Hepatocyte (in vitro differentiated cells): ENCODE measurements at places on chromosomes 2 and 18. TPM values are rescaled to one million over a fixed set of nuclear protein-coding genes. Genes with fewer than 3 reads are reported as not detected.

GRCh38 chr18:41992066-41992465 is 37.0 kb downstream of the PIK3C3 start:
- H3K36me3 ChIP-seq: no peaks in the 10 kb centered on the region
- H3K27ac ChIP-seq: no peak overlapping the region
- no peak for DNase-seq
- H3K27me3 ChIP-seq: no peaks in the 10 kb centered on the region

The HOXD9 gene
- 2.4 and 2.9 TPM in 2 replicates for total RNA-seq

The ZSWIM2 gene
- total RNA-seq: 0.07 TPM in 1 of 2 replicates, not detected in the other

GRCh38 chr2:68908392-68908970 is 37.3 kb upstream of the BMP10 start:
- DNase-seq: peak; percentile 37
- no peaks in the 10 kb centered on the region for H3K36me3 ChIP-seq
- H3K27ac ChIP-seq: no peak overlapping the region
- H3K4me1 ChIP-seq: no peaks in the 10 kb centered on the region
- no peaks in the 10 kb centered on the region for H3K27me3 ChIP-seq
- H3K4me3 ChIP-seq: no peak overlapping the region

The SDC1 gene
- 92.3 and 108 TPM in 2 replicates for total RNA-seq

DNA sequence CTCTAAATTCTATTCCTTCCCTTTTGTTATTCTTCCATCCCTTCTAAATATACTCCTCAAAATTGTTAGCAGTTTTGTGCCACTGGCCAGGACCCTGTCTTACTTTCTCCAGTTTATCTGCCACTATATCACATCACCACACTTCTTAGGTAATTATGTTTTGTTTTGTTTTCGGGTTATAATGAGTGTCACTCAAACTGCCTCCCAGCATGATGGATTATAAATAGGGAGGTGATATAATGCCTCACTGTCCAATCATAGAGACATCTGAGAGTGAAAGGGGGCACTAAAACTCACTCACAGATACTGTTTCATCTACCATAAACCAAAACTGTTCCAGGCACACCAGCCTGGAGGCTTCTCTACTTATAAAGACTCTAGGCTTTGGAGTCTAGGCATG is 3.5 kb downstream of the RSAD2 start:
- H3K36me3 ChIP-seq: no peaks in the 10 kb centered on the region
- no peaks in the 10 kb centered on the region for H3K27me3 ChIP-seq
- DNase-seq: no peak
- H3K4me3 ChIP-seq: no peak overlapping the region
- no peaks in the 10 kb centered on the region for H3K4me1 ChIP-seq

The VIT gene
- 0.33 and 0.76 TPM in 2 replicates for total RNA-seq

The WDPCP gene
- total RNA-seq: 9.5 and 12.8 TPM in 2 replicates

The MDH1B gene
- 0.07 and 0.16 TPM in 2 replicates for total RNA-seq

GRCh38 chr2:121247971-121248370 is 37.0 kb downstream of the TFCP2L1 start:
- DNase-seq: no peak
- no peaks in the 10 kb centered on the region for H3K4me1 ChIP-seq
- no peak overlapping the region for H3K4me3 ChIP-seq
- no peaks in the 10 kb centered on the region for H3K27me3 ChIP-seq
- no peaks in the 10 kb centered on the region for H3K36me3 ChIP-seq
- no peak overlapping the region for H3K27ac ChIP-seq

The STRN gene
- total RNA-seq: 13.9 and 14.1 TPM in 2 replicates

The RAX gene
- total RNA-seq: not detected in 2 replicates

DNA sequence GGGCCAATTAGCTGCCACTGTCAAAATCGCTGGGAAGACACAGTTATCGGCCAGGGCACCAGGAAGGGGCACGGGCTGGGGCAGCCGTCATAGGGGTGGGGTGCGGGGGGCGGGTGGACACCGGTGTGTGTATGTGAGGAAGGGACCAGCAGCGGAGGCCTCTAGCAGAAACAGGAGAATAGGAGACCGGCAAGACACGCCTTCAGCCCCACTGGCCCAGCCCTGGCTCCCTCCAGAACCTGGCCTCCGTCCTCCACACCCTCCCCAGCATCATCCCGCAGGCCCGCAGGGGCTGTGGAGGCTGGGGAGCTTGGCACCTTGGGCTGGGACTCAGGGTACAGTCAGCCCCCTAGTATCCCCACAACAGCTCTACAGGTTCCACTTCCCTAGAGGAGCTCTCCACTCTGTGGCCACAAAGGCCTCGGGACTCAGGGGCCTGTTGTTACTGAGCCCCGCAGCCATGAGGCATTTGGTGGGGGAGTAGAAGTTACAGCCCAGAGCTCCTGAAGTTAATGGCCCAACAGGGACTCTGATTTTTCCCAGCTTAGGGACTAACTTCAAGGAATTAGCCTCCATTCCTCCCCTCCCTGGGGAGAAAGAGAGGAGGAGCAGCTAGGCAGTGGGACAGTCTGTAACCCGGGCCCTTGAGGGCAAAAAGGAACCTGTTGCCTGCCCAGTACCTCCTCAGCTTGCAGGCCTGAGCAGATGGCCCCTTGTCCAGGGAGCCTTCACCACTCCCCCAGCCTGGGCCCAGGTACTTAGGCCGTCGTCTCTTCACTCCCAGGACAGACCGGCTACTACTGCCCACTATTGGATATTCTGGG is 19.9 kb downstream of the SH2D6 start:
- DNase-seq: no peak
- no peaks in the 10 kb centered on the region for H3K36me3 ChIP-seq
- peak overlapping the region; percentile 99 for H3K27ac ChIP-seq
- peaks cover 29% of the 10 kb centered on the region for H3K4me1 ChIP-seq
- peak overlapping the region; percentile 3 for H3K4me3 ChIP-seq

The NOSTRIN gene
- total RNA-seq: 10.7 and 19.1 TPM in 2 replicates

- H3K4me3 ChIP-seq: no peak overlapping the region
- H3K36me3 ChIP-seq: no peaks in the 10 kb centered on the region
- no peaks in the 10 kb centered on the region for H3K4me1 ChIP-seq
- peaks cover 4% of the 10 kb centered on the region for H3K27me3 ChIP-seq
- DNase-seq: no peak
- H3K27ac ChIP-seq: no peak overlapping the region
These were observed 204.9 kb downstream of the EN1 start for GRCh38 chr2:118642501-118642900.

DNA sequence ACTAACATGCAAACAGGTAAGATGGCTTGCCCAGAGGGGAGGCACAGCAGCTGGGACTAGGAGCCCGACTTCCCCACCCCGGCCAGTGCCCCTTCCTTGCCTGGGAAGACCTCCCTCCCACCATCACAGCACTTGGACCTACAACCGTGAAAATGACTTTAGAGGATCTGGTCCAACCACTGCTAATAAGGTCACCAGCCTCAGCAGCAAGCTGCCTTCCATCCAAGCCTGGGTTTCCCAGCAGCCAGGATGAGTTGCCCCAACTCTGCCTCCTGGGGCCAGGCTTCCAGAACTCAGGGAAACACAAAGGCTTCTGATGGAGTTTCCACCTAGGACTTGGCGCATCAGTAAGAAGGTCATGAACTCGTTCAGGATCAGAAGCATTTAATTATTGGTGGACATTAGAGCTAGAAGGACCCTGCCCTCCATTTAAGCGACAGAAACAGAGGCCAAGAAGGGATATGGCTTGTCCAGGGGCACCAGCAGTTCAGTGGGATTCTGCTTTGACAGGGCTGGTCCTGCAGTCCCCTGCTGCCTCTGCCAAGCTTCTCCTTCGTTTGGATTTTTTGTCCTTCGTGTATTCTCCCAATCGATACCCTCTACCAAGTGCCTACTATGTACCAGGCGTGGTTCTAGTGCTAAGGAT is 403.0 kb upstream of the ID2 start:
- no peaks in the 10 kb centered on the region for H3K4me1 ChIP-seq
- no peaks in the 10 kb centered on the region for H3K36me3 ChIP-seq

The COX7A2L gene
- total RNA-seq: 247 and 252 TPM in 2 replicates

- no peak for DNase-seq
- no peaks in the 10 kb centered on the region for H3K27me3 ChIP-seq
- H3K27ac ChIP-seq: peak overlapping the region; percentile 91
- peaks cover 17% of the 10 kb centered on the region for H3K4me1 ChIP-seq
- H3K36me3 ChIP-seq: no peaks in the 10 kb centered on the region
These were observed 725 bp upstream of the ANKRD53 start for GRCh38 chr2:70977605-70978205.

The RAPGEF4 gene
- 1.9 and 2.0 TPM in 2 replicates for total RNA-seq

- H3K4me3 ChIP-seq: no peak overlapping the region
- no peaks in the 10 kb centered on the region for H3K27me3 ChIP-seq
- no peak for DNase-seq
- H3K27ac ChIP-seq: no peak overlapping the region
- H3K4me1 ChIP-seq: no peaks in the 10 kb centered on the region
- H3K36me3 ChIP-seq: peaks cover 11% of the 10 kb centered on the region
These were observed 18.6 kb downstream of the IAH1 start for GRCh38 chr2:9492927-9493326.

The ADRA2B gene
- 0.56 and 0.87 TPM in 2 replicates for total RNA-seq

DNA sequence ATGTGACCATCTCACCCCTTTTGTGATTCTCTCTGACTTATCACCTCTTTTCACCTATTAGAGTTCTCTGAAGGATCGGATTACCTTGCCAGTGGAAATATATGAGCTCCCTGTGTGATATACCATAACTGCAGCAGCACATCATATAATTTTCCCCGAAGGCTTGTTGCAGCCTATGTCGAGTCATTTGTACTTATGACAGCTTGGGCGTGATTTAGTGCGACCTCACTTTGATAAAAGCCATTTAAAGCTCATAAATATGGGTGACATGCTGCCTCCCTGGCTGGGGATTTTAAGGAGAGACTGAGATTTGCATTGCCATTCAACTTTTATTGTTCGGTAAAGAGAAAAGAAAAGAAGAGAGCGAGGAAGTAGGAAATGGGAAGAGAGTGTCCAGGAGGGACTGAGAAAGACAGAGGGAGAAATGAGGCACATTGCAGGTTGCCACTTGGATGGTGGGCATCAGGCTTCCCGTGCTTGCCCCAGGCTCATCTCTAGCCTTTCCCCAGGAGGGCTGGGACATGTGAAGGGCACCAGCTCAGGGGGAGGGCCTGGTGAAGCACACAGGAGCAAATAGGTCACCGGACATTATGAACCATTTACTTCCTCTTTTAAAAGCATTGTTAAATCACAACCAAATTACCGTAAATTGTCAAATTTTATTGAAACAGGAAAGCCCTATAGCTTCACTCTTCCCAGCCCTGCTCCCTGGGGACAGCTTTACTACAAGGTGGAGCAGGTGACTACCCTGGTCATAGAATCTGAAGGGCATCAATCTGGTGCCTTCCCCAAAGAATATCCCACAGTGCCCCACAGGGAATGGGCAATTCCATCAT is 161.3 kb downstream of the SETBP1 start:
- peaks cover 22% of the 10 kb centered on the region for H3K4me1 ChIP-seq
- no peaks in the 10 kb centered on the region for H3K36me3 ChIP-seq
- no peak overlapping the region for H3K27ac ChIP-seq
- H3K27me3 ChIP-seq: no peaks in the 10 kb centered on the region
- H3K4me3 ChIP-seq: no peak overlapping the region

The GPR45 gene
- total RNA-seq: not detected in 2 replicates

GRCh38 chr2:120763508-120763907 is 27.8 kb downstream of the GLI2 start:
- DNase-seq: no peak
- no peaks in the 10 kb centered on the region for H3K27me3 ChIP-seq
- peaks cover 52% of the 10 kb centered on the region for H3K4me1 ChIP-seq

- H3K36me3 ChIP-seq: no peaks in the 10 kb centered on the region
- no peak overlapping the region for H3K4me3 ChIP-seq
- DNase-seq: no peak
These were observed 990.1 kb upstream of the NRXN1 start for GRCh38 chr2:52022006-52022405.

The RESP18 gene
- total RNA-seq: not detected in 2 replicates

GRCh38 chr2:172693037-172693436 is 42.6 kb upstream of the RAPGEF4 start:
- no peak overlapping the region for H3K4me3 ChIP-seq
- H3K27ac ChIP-seq: peak overlapping the region; percentile 40
- DNase-seq: peak; percentile 86
- peaks cover 4% of the 10 kb centered on the region for H3K4me1 ChIP-seq
- H3K36me3 ChIP-seq: no peaks in the 10 kb centered on the region

The EVX2 gene
- 3.5 and 3.7 TPM in 2 replicates for total RNA-seq

The SLC5A7 gene
- 0.03 TPM in 1 of 2 replicates, not detected in the other for total RNA-seq

The NTSR2 gene
- not detected in 2 replicates for total RNA-seq

The PPIL3 gene
- 56.6 and 59.0 TPM in 2 replicates for total RNA-seq

The DIPK1C gene
- total RNA-seq: 0.40 and 0.56 TPM in 2 replicates

DNA sequence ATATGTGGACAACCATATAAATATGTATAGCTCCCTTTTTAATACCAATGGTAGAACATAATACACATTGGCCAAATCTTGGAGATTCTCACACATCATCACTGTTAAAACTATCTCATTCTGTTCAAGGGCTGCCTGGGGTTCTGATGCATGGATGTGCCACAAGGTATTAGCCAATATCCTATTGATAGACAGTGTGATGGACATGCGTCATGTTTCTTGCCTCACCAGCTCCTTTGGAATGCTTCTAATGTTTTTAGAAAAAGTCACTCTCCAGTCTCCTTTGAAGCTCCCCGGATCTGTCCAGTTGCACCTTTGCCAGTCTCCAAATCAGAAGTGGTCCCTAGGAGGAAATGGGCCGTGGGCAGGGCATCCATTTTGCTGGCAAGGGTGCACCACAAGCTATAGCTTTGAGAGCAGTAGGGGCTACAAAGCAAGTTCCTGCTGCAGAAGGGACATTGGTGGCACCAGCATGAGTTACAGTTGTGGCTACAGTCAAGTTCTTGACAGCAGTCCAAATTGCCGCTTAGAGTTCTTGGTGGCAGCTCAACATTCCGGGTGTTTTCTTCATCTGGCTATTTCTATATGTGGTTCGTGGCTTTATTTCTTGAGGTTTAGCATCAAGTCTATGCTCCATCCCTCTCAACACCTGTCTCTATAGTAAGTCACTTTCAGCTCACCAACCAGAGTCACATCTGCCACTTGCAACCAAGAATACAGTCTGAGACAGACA is 25.1 kb upstream of the ATRAID start:
- no peaks in the 10 kb centered on the region for H3K4me1 ChIP-seq
- no peak for DNase-seq
- no peaks in the 10 kb centered on the region for H3K27me3 ChIP-seq
- H3K27ac ChIP-seq: no peak overlapping the region
- H3K36me3 ChIP-seq: no peaks in the 10 kb centered on the region

The C2orf80 gene
- not detected in 2 replicates for total RNA-seq

DNA sequence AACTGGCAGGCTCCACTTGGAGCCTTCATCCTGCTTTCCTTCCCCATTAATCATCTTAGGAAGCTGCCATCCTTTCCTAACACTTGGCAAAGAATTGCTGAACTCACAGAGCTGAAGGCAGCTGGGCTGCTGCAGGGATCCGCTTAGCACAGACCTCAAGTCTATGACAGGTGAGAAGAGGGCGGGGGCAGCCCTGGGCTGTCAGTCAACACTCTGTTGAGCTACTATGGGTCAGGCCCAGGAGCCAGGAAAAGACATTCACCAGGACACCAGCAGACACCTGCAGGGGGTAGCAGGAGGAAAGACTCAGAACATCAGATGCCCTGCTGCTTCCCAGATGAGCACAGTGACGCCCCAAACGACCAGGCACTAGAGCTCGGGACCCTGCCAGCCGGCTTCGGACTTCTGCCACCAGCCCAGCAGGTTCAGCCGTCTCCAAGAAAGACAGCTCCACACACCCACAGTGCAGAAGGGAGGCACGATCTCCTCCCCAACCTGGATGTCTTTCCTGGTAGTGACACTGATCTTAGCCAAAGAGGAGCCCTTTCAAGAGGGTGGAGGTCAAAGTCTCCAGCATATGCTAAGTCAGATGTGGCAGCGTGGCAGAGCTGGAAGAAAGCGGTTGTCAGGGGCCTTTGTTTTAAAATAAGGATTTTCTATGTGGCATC is 55.2 kb downstream of the SNORC start:
- peaks cover 55% of the 10 kb centered on the region for H3K27me3 ChIP-seq
- no peak overlapping the region for H3K4me3 ChIP-seq
- H3K27ac ChIP-seq: no peak overlapping the region
- H3K4me1 ChIP-seq: peaks cover 11% of the 10 kb centered on the region
- no peaks in the 10 kb centered on the region for H3K36me3 ChIP-seq
